ENCODE measurements at places on chromosomes 11 and 22.
A peak's percentile ranks its signal among the peaks of the same experiment; 100 is the strongest.

DNA sequence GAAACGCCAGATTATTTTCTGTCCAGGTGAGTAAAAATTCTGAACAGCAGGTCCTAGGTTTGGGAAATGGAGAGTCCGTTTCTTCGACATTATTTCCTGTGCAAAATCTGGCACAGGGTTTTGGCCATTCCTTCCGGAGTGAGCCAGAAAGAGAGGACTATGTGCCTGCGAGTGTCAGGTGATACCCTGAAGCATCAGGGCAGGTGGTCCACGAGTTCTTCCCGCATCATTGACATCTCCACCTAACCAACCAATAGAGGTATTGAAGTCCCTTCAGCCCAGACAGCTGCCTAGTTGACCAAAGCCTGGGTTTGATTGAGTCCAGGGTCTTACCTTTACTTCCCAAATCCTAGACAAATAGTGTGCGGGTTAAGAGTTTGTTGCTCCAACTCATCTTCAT, 808 bp downstream of the SNAP29 start:
- DNase-seq = no peak

GRCh38 chr22:38733329-38733723, 22.5 kb downstream of the SUN2 start:
- peak; percentile 6 for DNase-seq

DNA sequence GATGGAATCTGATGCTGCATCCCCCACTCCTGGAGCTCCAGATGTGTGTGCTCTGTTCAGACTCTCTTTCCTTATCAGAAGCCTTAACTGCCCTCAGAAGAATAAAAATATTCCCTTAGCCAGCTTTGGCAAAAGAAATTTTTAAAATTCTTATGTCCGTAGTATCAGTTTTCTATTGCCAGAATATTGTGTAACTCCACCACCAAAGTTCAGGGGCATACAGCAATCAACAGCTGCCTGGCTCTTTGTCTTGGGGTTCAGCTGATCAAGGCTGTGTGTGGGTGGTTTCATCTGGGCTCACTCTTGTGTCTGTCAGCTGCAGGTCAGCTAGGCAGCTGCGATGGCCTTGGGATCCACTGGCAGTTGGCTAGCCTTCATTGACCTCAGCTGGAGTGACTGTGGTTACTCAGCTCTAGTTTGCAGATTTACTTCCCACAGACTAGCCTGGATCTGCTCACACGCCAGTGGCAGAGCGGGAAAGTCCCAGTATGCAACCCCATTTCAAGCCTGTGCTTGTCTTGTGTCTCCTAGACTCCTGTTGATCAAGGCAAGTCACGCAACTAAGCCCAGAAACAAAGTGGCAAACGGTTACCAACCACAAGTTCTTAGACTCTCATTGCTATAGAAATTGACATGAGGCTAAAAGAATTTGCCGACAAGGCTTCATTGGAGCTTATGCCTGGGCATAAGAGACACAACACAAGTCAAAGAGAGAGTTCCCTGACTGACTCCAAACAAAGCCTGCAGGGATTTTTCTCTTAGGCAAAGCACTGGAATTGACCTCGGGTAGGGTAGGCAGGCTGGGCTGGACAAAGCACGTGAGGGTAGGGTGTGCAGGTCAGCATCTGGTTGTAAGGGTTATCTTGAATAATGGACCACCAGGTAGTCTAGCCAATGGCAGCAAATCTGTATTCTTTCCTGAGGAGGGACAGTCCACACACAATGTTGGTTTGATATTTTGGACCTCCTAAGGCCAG, 7.5 kb downstream of the TMEM138 start:
- no peak for DNase-seq

DNA sequence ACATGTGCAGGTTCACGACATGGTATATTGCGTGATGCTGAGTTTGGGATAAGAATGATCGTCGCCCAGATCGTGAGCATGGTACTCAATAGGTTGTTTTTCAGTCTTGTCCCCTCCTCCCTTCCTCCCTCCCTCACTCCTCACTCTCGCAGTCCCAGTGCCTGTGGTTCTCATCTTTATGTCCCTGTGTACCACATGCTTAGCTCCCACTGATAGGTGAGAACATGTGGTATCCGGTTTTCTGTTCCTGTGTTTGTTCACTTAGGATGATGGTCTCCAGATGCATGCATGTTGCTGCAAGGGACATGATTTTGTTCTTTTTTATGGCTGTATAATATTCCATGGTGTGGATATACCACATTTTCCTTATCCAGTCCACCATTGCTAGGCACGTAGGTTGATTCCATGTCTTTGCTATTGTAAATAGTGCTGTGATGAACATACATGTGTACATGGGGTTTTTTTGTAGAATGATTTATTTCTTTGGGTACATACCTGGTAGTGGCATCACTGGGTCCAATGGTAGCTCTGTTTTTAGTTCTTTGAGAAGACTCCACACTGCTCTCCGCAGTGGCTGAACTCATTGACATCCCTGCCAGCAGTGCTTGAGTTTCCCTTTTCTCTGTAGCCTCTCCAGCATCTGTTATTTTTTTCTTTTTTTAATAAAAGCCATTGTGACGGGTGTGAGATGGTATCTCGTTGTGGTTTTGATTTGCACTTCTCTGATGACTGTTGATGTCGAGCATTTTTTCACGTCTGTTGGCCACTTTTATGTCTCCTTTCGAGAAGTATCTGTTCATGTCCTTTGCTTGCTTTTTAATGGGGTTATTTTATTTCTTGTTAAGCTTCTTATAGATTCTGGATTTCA, 16.4 kb downstream of the ZBED4 start:
- DNase-seq = no peak

DNA sequence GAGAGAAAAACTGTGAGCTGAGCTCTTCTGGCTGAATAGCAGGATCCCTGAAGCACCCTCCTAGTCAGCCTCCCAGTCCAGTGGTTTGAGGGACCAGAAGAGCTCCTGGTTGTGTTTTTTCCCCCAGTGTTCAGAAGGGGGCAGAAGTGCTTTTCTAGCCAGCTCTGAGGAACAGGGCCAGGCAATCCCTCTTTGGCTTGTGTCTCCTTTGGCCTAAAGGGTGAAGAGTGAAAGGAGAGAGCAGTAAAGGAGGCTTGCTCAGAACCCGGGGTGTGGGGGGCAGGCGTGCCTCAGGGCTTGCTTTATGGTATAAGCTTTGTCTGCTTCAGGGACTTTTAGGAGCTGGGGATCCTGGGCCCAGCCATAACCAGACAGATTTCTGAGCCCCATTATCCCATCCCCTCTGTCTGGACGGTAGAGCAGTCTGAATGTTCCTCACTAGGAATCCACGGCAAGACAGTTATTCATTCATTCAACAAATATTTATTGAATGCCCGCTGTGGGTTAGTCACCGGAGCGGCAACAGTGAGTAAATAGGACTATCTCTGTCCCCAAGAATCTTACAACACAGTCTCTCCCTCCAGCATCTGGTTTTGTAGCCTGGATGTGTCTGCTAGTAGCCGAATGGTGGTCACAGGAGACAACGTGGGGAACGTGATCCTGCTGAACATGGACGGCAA, 14.5 kb downstream of the ACP2 start:
- no peak for DNase-seq

GRCh38 chr22:49380828-49381114, 446.9 kb downstream of the BRD1 start:
- no peak for DNase-seq

DNA sequence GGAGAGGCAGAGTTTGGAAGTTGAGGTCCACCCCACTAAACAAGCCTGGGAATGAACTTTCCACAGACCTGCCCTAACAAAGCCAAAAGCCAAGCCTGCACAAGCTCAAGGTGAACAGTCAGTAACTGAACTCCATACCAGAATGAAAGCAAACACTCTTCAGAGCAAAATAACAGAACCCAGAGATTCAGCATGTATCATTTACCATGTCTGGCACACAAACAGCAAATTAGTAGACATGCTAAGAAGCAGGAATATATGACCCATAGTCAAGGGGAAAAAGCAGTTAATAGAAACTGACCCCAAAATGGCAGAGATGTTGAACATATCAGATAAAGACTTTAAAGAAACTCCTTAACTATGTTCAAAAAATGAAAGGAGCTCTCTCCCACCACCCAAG, 31.3 kb downstream of the TBX1 start:
- DNase-seq = no peak

DNA sequence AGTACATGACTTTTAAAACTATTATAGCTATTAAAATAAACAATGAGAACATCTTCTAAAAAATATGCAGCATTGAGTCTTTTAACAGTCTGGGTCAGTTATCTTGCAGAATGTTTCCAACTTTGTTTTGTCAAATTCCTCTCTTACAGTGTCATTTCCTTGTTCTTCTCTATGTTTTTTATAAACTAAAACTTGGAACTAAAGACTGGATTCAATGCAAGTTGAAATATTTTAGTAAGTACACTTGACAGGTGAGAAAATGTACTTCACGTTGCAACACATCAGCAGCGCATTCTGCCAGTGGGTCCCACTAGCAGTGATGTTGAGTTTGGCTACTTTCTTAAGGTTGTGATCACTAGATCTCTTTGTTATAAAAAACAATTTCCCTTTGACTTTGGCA, 1407.6 kb upstream of the RAG2 start:
- DNase-seq = no peak

- DNase-seq = no peak
Measured at GRCh38 chr11:116888024-116888423, 50.6 kb upstream of the APOA1 start.

DNA sequence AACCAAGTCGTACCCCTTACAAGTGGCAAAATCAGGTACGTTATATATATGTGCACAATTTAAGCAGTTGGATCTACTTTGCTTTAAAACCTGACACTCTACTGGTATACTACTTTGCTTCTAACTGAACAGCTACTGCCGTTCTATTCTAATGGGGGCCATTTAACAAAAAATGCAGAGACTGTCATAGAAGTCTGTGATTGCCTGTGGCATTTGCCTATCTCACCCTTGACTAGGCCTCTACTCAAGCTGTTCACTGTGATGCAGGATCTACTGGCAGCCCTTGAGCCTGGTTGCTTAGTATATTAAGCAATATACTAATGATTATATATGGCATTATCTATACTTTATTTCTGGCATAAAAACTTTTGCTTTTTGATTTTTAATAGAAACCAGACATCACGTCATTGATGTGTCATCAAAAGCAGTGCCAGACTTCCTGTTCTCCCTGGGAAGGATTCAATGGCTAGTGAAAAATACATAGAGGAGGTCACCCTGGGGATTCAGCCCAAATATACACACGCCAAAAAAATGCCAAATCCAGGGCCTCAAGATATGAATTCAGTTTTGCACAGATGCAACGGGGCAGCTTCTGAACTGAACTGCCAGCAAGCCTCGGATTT, 40.0 kb upstream of the FIBIN start:
- no peak for DNase-seq
